ENCODE measurements at places on chromosomes 12 and 14. TPM values are rescaled to one million over a fixed set of nuclear protein-coding genes. Genes with fewer than 3 reads are reported as not detected.

- no peak for DNase-seq
Observed at GRCh38 chr12:89373763-89374572, 21.7 kb upstream of the DUSP6 start.

GRCh38 chr14:25103820-25104219 lies 53.9 kb upstream of the STXBP6 start:
- no peak for DNase-seq

DNA sequence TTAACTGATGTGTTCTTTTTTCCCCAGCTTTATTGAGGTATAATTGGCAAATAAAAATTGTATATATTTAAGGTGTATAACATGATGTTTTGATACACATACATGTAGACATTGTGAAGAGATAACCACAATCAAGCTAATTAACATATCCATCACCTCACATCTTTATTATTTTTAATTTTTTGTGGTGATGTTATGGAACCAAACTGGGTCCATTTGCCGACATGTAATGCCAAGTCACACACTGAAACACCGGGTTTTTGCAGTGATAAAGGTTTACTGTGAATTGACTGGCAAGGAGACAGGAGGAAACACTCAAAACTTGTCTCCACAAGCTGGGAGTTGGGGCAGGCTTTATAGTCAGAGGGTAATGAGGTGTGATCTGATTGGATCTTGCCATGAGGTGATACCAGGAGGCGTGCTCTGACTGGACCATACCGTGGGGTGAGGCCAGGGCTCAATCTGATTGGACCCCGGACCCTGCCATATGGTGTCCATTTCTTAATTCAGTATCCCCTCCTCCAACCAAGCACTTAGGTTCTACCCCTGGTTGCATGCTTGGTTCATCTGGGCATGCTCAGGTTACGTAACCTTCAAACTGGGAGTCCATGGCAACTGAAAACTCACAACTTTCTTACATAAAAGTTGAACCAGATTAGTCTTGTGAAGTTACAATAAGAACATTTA lies 11.8 kb upstream of the WSCD2 start:
- no peak for DNase-seq

The PLEK2 gene
- total RNA-seq, result 0.62 TPM

GRCh38 chr12:132363661-132364347 lies 34.4 kb upstream of the GALNT9 start:
- DNase-seq, result no peak
